ENCODE measurements at places on chromosomes 2 and 18.

DNA sequence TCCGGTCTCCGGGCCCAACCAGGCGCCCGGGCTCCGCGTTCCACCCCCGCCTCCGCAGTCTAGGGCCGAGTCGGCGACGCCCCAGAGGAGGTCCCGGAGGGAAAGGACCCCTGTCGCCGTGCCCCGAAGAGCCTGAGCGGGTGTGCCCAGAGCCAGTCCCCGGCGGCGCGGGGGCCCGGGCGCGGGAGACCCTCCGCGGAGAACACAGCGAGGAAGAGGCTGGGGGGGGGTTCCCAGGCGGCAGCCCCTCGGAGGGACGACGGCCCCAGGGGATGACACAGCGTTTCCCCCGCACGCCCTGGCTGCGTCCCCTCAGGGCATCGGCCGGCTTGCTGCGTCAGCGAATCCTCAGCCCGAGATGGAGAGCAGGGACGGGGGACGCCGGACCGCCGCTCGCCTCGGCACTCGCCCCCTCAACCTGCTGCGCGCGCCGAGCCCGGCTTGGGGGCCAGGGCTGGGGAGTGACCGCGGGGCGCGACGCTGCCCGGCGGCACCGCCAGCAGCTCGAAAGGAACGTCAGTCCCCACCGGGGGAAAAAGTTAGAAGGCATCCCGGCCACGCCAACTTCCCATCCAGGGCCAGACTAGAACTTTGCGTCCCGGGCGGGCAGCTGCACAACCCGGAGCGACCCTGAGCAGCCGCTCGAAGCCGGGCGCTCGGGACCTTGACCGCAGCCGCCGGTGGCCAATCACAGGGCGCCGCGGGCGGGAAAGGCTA is 711 bp downstream of the SFXN5 start:
- DNase-seq: no peak

GRCh38 chr2:220847589-220847988 is 724.5 kb downstream of the EPHA4 start:
- DNase-seq: no peak

- DNase-seq: no peak
Observed at GRCh38 chr2:71896385-71897136, 251.1 kb downstream of the CYP26B1 start.

DNA sequence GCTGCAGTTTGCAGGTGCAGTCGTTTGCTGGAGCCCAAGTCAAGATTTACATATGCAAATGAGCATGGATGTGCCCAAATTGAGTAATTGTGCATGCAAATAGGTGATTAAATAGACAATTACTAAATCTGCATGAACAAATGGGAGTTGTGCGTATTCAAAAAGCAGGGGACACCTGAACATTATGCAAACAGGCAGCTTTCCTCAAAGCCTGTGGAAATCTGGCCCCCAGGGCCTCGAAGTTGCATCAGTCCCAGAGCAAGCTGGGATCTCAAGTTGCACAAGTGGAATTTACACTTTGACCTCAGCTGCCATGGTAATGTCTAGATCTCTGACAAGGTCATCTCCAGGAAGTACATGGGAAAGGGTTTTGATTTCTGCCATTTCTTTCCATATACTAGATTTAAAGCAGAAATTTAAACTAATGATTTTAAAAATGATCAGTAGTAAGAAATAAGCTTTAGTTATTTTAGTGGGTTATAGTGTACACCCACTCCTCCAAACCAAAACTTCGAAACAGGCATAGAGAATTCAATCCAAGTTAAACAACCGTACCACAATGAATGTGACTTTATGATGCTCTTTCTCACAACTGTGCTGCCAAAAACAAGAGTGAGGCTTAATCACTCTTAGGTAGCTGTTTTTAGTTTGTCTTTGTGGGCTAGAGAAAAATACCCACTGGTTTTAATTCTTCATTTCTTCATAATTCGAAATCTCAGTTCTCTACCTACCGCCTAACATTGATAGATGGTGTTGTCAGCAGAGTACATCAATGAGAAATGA is 110.7 kb downstream of the RND3 start:
- DNase-seq: no peak

DNA sequence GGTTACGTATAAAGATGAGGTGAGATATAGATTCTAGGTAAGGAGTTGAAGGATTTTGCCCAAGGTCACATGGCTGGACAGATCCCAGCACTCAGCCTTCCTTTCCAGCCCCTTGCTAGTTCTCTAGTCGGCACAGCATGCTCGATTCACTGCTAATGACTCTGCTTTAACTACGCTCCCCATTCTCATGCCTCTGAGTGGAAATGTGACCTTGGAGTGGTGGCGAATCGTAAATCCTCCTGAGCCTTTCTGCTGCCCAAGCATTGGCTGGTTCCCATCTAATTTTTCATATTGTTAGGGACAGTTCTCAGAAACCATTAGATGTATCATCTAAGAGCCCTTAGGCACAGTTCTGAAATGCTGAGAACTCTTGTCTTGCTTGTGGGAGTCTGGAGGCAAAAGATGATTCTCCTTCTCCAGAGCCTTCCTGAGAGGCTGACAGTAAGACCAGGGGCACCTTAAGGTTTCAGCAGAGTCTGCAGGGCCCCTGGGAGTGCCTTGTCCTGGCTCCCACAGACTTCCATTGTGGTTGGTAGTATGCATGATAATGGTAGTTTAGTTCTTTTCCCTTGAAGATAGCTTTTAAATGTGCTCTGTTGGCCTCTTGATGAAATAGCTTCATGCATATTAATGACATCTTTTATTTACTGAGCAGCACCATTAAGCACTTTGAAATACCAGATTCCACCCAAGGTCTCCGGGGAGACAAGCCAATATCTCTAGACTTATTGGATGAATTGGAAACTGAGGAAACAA is 377.8 kb upstream of the SLC14A2 start:
- no peak for DNase-seq

- DNase-seq: no peak
Observed at GRCh38 chr18:36496022-36496421, 198.5 kb downstream of the FHOD3 start.

DNA sequence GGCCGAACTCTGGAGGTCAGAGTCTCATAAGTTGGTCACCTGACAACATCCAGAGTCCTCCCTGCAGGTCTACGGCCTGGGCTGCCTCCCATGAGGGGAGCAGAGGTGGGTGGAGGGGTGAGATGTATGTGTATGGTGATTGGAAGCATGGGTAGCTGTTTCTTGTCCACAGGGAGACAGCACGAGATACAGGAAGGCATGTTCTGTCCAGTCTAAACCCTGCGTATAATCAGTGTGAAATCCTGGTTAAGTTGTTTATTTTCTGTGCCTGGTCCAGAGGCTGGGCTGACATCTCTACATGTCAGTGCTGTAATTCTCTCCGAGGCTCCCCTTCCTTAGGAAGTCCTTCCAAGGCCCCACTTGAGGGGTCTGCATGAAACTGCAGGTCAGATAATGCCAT is 8.9 kb downstream of the TOGARAM2 start:
- DNase-seq: no peak

GRCh38 chr2:196743165-196743564 is 56.3 kb downstream of the GTF3C3 start:
- DNase-seq: no peak

DNA sequence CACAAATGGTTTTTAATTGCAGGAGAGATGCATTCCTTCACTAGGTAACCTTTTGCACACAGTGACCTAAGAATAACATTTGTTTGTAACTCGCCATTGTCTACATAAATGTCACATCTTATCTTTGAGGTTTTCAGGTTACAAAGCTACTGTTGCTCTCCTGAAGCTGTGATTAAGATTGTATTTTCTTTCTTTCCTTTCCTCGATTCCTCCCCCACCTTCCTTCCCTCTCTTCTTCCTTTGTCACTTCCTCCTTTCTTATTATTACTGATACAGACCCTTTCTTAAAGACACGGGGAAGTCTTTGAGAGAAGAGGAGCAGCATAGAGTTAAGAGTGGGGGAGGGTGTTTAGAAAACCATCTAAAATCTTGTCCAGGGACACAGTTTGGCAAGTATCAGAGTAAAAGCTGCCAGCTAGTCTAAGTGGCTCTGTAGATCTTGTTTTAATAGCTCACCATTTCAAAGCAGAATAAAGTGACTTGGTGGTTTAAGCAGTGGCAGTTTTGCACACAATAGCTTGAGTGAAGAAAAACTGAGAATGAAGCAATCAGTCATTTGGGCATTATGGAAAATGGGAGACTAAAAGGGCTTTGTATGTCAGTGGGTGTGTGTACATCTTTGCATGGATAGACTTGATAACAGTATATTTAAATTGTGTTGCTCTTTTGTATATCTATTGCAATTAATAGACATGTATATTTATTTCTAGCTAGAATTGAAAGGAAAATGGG is 10.9 kb downstream of the CERS6 start:
- DNase-seq: no peak

DNA sequence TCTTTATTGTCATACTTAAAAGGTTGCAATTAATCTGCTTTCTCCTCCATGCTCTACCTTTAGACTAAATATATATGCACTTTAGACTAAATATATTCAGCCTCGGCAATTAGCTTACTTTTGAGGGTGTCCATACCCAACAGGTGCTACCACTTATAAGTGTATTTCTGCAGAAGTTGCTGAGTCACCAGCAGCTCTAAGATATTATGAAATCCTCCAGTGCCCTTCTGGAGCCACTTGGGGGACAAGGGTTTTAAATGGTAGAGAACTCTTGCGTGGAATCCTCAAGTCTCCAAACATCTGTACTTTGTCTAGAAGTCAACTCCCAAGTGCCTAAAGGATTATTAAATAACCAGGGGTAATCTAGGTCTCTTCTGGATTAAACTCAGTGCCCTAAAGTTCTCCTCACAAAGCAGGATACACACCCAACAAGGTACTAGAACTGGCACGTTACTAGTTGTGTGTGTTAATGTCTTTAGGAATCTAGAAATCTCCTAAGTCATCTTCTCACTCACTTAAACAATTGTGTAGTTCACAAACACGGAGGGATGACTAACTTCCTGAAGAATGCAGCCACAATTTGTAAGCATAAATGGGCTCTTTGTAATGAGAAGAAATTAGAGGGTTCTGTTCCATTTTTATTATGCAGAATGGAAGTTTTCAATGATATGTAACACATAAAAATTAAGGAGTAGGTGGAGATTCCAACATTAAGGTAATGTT is 159.7 kb downstream of the CD226 start:
- no peak for DNase-seq

- DNase-seq: no peak
Observed at GRCh38 chr2:207432453-207432852, 97.3 kb upstream of the CREB1 start.
